Hippocampal formation (tissue), 2 donors: ENCODE measurements at places on chromosomes 5 and 9.

DNA sequence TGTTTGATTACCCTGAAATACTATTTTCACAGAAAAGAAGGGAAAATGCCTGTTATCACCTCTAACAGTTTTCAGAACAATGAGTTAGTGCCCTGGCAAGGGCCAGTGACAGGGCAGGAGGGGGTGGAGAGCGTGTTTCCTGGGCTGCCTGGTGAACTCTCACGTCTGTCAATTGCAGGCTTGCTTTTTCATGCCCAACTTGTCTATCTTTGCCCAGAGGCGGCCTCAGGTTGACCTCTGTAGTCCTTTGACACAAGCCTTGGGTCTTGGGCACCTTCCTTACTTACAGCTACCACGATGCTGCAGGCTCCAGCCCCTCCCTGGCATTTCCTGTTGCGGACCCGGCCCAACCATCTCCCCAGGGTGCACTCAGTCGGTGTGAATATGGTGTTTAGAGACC is 2.2 kb upstream of the CEL start:
- DNase-seq, result no peak

- no peak for DNase-seq
These were observed 193.7 kb downstream of the BRINP1 start for GRCh38 chr9:119175581-119175980.

- DNase-seq, result no peak
These were observed 146.0 kb upstream of the NMUR2 start for GRCh38 chr5:152551061-152551460.

DNA sequence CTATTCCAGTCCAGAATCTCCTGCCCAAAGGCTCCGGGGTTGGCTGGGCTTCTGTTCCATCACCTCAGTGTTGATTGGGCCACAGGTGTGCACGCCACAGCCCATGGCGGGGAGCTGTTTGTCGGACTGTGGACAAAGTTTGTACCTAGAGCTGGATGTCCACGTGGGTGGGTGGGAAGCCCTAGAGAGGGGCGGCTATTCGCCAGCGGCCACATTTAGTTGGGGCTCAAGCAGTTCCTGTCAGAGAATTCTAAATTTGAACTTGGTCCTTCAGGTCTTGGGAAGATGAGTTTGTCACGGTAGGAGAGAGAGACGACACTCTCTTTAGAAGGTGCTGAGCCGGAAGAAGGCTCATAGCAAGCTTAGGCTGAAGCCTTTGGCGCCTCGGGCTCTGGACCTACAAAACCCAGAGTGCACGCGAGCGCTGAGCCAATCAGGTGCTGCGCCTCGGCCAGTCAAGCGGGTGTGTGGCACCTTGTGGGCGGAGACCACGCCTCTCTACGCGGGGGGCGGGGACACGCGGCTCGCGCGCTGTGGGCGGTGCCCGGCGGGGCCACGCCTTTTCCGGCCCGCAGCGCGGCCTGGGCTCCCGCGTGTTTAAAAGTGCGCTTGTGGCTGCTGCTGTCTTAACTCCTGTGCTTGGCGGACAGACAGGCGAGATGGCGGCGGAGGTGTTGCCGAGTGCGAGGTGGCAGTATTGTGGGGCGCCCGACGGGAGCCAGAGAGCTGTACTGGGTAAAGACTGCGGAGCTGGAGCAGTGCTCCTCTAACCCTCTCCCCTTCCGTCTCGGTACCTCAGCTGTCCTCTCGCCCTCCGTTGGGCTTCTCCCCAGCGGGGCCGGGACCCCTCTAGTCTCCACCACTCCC is at the start of gene POLR1E:
TSS of gene POLR1E (plus strand) at position 560 of the 867 bp plus-strand sequence. CDS start at position 660, 100 bp downstream.
- DNase-seq, result peak; percentile 84

DNA sequence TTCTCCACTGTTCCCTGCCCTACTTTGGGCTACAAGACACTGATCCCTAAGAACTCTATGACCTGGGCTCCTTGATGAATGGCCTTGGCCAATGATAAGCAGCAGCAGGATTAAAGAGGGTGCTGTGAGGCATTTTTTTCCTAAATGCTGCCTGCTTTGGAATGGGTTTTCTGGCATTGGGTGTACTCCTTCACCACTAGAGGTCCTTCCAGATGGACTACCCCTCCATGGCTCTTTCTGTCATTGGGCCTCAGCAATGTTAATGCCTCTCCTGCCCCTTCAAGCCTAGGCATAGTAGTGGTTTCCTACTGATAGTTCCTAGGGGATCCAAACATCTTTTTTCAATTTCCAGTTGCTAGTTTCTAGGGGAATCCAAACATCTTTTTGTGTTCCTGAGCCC is 319.3 kb upstream of the RPS23 start:
- no peak for DNase-seq

DNA sequence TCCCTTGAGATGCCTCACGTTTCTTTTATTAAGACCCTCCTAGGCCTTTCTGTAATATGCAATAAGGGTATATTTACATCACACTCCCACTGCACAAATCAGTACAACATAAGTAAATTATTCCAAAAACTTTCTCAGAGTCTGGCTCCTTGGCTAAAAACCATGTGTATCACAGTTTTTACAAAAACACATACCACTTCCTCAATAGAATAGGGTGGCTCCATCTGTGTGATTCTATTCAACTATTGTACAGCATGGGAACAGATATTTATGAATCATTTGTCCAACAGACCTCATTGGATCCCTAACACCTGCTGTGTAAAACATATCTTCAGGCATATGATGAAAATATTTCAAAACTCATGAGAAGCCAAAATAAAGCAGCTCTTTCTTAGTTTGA is 502.7 kb downstream of the EFNA5 start:
- DNase-seq, result no peak

- DNase-seq, result no peak
These were observed 382.6 kb downstream of the AGTPBP1 start for GRCh38 chr9:85359161-85359560.

DNA sequence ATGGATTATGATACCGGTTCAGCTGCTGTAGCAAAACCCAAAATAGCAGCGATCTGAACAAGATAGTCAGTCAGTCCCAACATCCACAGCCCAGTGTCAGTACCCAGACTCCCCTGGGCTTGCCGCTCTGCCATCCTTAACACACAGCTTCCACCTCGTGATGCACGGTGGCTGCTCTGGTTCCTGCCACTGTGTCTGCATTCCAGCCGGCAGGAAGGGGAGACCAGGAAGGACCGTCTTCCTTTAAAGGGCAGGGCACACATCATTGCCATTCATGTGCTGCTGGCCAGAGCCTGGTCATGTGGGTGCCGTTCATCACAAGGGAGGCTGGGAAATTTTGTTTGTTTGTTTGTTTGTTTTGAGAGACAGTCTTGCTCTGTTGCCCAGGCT is 131.0 kb upstream of the IER5L start:
- no peak for DNase-seq

- no peak for DNase-seq
These were observed 390.8 kb upstream of the PTGER4 start for GRCh38 chr5:40288800-40289485.

- DNase-seq, result no peak
These were observed 18.8 kb downstream of the IL4 start for GRCh38 chr5:132692632-132692967.

GRCh38 chr5:122713041-122713440 is 61.8 kb upstream of the SNX2 start:
- DNase-seq, result no peak

GRCh38 chr5:14489643-14490042 is 91.9 kb upstream of the OTULINL start:
- no peak for DNase-seq

DNA sequence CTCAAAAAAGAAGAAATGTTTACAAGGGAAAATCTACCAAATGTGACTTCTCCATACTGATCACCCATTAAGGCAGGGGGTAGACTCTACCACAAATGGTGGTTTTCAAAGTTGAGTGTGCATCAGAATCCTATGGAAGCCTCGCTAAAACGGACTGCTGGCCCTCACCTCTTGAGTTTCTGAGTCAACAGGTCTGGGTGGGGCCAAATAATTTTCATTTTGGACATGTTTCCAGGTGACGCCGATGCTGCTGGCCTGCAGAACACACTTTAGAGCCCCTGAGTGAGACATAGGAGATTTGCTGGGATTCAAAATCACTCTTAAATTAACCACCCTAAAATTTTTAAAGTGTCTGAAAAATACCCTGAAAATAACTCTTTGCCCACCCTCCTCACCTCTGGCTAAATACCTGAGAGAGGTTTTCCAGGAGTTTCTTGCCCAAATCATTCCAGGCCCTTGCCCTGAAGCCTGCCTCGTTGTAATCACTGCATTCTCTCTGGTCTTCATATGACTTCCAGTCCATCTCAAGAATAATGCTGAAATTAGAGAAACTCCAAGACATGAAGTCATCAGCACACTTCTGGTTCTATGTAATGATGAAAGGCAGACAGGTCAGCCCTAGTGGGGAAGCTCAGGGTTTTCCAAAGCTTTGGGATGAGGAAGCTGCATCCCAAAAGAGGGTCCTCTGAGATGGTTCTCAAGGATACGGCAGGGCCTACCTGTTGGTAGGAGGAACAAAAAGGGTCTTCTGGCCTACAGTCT is 18.2 kb downstream of the C9orf152 start:
- no peak for DNase-seq

DNA sequence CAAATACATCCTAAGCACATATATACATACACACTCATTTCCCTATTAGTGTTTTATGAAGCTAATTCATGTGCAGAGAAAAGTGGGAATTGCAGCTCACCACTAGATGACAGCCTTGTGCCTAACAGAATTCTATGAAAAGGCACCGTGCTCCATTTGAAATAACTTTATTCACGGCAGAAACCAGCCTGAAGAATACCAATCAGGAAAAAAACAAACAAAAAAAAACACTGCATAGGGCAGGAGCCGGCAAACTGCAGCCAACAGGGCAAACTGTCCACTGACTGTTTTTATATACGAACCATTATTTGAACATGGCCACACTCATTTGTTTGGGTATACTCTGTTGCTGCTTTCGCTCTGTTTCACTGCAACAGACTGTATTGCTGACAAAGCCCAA is 33.6 kb downstream of the ERMP1 start:
- peak; percentile 89 for DNase-seq

- DNase-seq, result no peak
These were observed 123.9 kb downstream of the COL23A1 start for GRCh38 chr5:178466342-178466741.

DNA sequence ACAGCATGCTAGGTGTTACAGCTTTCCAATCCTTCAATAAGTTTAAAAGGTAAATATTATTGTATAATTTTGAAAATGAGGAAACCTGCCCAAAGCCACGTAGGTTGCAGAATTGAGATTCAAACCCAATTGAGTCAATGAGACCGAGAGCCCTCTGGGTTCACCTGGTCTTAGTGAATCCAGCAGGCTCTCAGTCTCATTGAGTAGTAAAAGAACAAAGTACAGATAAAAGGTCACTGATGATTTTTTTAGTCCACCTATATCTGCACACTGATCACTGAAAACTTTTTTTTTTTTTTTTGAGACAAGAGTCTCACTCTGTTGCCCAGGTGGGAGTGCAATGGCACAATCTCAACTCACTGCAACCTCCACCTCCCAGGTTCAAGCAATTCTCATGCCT is 27.2 kb downstream of the PLPP1 start:
- no peak for DNase-seq

GRCh38 chr5:19751326-19751725 is 236.7 kb downstream of the CDH18 start:
- DNase-seq, result no peak

DNA sequence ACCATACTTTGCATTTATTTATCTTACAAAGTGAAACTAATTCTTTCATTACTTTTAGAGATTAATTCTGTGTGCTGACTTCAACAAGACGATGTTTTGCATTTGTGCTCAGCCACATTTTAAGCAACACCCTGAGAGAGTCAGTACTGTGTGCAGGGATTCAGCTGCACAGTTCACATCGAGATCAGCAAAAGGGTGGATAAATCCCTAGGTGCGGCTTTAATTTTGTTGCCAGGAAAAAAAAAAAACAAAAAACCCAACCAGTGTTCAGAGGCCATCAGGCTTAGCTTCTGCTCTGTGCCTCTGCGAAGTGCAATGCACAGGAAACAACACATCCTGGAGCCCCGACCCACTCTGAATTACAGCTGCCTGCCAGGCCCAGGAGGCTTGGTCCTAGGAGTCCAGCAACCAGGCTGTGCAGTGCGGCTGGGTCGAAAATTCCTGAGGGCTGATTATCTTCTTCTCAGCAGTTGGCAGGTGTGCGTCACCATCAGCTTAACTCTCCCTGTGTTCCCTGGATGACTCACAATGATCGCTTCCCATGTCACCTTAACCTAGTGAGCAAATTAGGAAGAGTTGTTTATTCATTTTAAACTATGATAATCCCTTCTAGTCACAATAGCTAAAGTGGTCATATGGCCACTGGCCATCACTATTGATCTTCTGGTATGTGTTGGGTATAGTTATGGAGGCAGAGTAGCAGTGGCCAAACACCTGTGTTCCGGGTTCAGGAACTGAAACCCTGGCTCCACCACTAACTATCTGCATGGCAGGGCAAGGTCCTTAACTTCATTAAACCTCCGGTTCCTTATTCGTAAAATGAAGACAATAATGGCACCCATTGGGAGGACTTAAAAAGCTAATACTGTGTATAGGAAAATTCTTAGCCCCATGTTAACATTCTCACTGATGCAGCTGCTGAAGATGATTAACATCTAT is 31.2 kb upstream of the NDUFB6 start:
- no peak for DNase-seq

DNA sequence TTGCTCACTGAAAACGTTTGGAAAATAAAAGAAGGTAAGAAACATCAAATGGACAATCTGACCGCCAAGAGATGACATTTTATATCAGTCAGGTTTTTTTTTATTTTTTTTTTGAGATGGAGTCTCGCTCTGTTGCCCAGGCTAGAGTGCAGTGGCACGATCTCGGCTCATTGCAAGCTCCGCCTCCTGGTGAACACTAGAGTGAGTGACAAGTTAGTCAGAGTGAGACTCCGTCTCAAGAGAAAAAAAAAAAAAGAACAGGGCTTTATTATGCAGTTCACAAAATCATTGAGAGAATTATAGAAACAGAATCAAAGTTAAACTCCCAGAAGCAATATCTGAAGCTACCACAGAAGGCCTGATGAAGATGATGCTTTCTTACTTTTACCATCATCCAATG is 70.1 kb downstream of the DTWD2 start:
- no peak for DNase-seq

DNA sequence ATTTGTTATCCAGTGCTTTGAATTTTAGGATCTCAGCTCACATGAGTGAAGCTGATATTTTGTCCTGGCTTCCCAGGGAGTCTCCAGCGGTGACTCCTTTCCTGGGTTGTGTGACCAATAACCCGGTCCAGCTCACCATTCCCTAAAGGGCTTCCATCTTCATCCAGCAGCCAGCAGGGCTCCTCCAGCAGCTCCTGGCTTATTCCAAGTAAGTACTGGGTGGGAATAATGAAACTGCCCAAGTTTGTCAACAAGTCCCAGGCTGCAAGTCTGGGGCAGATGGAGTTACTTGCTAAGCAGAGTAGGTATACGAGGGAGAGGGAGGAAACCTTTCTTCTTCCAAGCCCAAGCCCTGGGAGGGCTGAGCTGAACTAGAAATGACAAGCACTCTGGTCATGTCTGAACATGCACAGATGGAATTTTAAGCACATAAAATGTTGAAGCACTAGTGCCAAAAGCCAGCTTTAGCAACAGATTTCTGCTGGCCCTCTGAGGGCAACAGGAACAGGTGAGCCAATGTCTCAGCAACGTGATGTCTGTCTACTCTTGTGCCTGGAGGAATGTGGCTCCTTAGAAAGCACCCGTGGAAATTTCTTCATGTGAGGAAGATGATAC is 153.7 kb upstream of the DAPK1 start:
- DNase-seq, result no peak

- DNase-seq, result no peak
These were observed 651.8 kb downstream of the KIF4B start for GRCh38 chr5:155665361-155665760.
